ENCODE measurements at places on chromosomes 5 and 9.

- no peak for DNase-seq
Observed at GRCh38 chr5:106854105-106854687, 816.5 kb downstream of the EFNA5 start.

- no peak for DNase-seq
Observed at GRCh38 chr9:15720861-15721260, 168.0 kb downstream of the CCDC171 start.

DNA sequence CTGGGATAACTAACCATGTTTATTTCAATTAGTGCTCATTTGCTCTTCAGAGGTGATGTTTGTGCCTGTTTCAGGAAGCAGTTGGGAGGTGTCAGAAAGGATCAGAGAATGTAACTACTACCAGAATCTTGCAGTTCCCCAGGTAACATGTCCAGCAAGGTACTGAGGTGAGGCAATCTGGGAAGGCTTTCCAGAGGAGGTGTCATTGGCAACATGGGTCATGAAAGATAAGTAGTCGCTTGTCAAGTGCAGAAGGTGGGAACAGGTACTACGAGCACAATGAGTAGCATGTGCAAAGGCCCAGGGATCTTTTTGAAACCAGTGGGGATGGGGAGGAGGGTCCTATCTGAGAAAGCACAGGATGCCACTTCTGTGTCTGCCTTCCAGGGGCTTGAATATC, 4.8 kb downstream of the SMIM23 start:
- no peak for DNase-seq

- DNase-seq: no peak
Observed at GRCh38 chr9:106708475-106709146, 154.4 kb upstream of the ZNF462 start.

DNA sequence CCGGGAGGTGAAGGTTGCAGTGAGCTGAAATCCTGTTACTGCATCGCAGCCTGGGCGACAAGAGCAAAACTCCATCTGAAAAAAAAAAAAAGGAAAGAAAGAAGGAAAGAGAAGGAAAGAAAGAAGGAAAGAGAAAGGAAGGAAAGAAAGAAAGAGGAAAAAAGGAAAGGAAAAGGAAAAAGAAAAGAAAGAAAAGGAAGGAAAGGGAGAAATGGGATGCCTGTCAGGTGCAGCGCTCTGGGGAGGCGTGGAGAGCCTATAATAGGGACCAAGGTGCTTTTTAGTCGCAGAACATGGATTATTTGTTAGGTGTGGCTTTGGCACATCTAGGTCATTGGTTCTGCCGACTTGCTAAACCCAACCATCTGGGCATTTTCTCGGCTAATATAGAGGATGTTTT, 17.9 kb downstream of the EXOSC2 start:
- no peak for DNase-seq

GRCh38 chr9:37437621-37438020, 15.1 kb downstream of the GRHPR start:
- no peak for DNase-seq

GRCh38 chr9:130327070-130327780, 61.7 kb downstream of the HMCN2 start:
- no peak for DNase-seq

DNA sequence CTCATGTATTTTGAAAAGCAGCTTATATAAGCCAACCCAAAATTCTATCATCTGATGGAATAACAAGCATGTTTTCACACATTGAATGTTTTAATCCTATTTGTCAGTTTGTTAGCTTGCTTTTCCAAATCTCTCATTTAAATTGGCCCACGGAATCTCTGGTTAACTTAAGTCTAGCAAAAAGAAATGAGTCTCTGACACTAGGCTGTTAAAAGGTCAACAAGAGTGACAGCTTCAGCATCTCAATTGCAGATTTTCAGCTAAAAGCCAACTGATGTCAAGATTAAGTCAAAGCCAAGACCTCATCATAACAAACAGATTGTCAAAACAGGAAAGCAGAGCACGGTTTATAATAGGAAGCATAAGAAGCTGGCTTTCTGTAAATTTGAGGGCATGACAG, 49.4 kb upstream of the CDH9 start:
- no peak for DNase-seq

DNA sequence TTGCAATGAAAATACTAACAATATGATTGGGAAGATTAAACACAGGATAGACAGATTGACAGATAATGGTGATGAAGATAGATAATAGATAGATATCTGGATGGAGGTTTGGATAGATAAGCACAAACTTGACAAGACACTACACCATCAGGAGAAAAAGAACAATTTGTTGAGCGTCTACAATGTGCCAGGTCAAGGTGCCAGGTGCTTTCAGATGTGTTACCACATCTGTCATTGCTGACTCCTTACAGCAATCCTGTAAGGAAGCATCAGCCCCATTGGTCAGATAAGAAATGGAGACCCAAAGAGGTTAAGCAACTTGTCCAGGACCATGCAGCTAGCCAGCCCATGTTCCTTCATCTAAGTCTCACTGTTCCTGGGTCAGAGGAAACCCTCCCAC, 1.6 kb upstream of the GABRP start:
- no peak for DNase-seq

DNA sequence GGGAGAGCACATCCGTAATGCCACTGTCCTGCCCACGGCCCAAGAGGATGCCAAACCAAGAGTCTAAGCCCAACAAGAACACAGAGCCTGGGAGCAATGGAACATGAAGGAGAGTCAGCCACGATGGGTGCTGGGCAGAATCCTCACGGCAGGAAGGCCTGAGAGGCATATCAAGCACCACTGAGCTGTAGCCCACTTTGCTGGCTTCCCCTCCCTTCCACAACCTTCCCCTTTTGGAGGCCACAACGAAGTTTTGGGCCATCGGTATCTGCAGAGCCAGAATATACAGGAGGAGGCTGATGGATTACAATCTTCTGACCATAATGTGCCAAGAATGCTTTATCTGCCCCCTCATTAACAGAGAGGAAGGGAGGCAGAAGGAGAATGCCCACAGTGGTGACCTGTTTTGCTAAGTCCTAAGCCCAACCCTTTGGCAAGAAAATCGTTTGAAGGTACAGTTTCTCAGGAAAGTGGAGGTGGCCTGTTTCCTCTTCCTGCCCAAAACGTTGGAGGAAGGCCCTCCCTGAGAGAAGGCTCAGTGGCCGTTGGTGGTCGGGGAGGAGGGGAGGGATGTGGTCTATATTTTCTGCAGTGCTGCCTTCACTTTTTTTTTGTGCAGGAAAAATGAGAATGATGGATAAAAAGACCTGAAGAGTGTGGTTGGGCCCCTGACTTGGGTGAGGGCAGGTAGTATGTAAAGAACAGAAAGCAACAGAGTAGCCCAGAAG, 26.2 kb downstream of the MACROH2A1 start:
- no peak for DNase-seq

GRCh38 chr5:88536146-88536545, 267.5 kb upstream of the TMEM161B start:
- no peak for DNase-seq

- DNase-seq: no peak
Observed at GRCh38 chr9:25935188-25935587, 256.9 kb upstream of the TUSC1 start.

DNA sequence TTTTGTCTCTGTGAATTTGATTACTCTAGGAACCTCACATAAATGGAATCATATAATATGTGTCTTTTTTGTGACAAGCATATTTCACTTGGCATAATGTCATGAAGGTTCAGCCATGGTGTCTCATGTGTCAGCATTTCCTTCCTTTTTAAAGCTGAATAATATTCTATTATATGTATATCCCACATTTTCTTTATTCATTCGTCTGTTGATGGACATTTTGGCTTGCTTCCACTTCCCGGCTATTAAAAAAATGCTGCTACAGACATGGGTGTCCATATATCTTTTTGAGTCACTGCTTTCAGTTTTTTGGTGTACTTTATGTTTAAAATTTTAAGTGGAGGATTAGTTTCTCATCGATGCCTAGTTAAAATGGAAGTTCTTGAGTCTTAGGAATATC, 59.8 kb upstream of the C5orf63 start:
- DNase-seq: no peak

GRCh38 chr9:134545215-134545542, 96.4 kb upstream of the COL5A1 start:
- no peak for DNase-seq

DNA sequence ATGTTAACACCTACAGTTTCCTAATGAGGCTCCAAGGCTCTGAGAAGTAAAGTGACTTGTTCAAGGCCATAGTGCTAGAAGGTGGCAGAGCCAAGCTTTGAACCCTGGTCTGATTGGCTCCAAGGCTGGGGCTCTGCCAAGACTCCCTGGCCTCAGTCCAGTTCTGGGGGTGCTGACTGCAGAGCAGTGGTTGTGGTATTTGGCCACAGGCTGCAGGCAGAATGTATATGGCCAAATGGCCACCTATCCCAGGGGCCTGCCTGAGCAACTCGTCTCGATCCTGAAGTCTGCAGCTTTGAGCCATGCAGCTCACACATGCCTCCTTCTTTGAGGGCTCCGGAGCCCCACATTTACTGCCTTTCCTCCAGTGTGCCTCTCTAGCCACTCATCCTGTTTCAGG, 9.7 kb upstream of the NEK6 start:
- DNase-seq: no peak

GRCh38 chr5:175922192-175922885, 45.8 kb downstream of the THOC3 start:
- DNase-seq: no peak

GRCh38 chr5:129958581-129958980, 54.3 kb downstream of the CHSY3 start:
- DNase-seq: no peak

DNA sequence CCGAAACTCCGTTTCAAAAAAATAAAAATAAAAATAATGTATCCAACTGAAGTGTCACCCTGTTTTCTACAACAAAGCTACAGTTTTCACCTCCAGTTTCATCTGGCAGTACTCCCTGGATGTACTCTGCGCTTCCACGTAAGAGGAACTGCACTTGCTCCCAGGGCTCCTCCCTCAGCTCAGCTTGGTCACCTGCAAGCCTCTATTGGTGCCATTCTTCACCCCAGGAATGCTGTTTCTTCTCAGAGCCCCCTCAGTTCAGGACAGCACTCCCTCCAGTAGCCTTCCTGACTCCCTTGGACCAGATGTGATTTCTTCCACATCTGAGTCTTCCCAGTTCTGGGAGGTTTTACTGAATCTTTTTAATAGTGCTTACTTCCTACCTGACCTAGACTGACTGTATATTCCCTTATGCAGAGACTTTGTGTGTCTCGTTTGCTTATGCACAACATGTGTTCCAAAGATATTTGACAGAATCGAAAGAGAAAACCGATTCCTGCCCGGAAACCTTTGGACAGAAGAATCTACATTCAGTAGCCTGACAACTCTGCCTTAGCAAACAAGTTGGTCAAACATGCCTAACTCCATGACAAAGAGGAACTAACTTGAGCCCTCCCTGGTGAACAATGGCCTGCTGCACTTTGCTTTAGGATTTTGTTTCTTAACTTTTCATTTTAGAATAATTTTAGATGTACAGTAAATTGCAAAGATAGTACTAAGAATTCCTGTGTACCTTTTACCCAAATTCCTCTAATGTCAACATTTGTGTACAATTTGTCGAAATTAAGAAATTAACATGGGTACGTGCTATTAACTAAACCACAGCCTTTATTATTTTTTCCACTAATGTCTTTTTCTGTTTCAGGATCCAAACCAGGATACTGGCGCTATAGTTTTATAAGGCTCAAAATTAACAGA, 814 bp downstream of the CCDC125 start:
- DNase-seq: no peak

DNA sequence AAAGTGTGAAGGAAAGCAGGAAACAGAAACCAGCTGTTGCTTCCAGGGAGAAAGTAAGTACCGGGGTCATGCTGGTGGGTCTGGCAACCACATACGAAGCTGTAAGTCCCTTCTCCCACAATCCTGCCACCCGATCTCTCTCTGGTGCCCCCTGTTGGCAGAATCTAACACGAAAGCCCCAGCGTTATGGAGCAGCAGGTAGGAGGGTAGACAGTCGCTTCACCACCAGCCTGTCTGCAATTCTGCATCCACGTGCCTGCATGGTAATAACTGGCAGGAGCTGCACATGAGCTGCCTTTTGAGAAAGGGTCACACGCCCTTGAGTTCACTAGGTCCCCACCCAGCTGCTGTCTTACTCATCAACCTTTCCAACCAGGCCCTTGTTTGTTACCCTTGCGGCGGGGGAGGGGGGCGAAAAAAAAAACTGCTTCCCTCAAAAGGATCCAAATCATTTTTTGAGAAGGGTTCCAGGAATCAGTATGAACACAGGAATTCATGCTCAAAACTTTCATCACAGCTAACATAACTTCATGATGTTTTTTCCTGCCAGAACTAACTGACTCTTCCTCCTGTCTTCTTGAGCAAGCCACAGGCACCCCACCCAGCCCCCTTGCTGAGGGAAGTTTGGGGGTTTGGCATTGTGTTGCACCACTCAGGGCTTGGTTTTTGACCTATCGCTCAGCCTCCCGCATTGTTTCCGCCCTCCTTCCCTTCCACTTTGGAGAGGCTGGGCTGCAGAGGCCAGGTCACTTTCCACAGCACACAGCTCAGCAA, 19.6 kb upstream of the TMEM252 start:
- no peak for DNase-seq

GRCh38 chr5:158928404-158928803, 171.3 kb downstream of the EBF1 start:
- DNase-seq: no peak

DNA sequence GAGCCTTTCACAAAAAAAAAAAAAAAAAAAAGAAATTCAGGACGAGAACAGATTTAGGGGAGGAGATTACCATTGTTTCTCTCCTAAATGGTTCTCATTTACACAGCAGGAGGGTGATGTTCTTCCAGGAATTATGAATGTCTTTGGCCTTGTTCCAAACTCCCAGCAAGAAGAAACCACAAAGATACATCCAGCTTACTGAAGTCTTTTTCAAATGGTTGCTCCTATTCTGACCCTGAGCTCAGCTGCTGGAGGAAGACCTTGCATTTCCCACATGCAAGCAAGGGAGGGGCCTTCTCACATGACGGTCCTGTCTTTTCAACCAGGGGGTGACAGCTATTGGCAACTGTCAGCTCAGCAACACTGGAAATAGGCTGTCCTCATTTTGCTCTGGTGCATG, 203.0 kb upstream of the VLDLR start:
- no peak for DNase-seq

- DNase-seq: no peak
Observed at GRCh38 chr9:91795598-91796241, 154.3 kb downstream of the ROR2 start.

GRCh38 chr5:154485096-154485491, 7.1 kb upstream of the HAND1 start:
- DNase-seq: no peak

DNA sequence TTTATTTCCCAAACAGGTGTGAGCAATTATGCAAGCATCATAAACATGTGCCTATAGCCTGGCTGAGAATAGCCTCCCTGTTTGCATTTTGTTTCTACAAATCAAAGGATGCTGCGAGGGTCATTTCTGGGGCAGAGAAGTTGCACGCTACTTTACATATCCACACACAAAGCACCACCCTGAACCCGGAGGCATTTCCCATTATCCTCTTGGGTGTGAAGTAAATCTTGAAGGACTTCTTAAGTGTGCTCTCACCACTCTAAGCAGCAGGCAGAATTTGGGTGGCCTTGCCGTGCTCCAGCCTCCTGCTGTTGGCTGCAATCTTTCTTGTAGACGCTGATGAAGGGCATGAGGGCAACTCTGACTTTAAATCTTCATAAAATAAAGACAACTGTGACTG, 124.0 kb upstream of the TLE4 start:
- no peak for DNase-seq

- no peak for DNase-seq
Observed at GRCh38 chr5:107242411-107243219, 428.1 kb downstream of the EFNA5 start.

All from activated CD8-positive, alpha-beta memory T cell treated with anti-CD3 and anti-CD28 coated beads for 1 hour (primary cell).